ENCODE measurements at places on chromosomes 6 and 20.

GRCh38 chr6:35072051-35072697 is 69.0 kb downstream of the TCP11 start:
- DNase-seq = no peak

GRCh38 chr6:83098589-83098988 is 31.1 kb downstream of the DOP1A start:
- no peak for DNase-seq

DNA sequence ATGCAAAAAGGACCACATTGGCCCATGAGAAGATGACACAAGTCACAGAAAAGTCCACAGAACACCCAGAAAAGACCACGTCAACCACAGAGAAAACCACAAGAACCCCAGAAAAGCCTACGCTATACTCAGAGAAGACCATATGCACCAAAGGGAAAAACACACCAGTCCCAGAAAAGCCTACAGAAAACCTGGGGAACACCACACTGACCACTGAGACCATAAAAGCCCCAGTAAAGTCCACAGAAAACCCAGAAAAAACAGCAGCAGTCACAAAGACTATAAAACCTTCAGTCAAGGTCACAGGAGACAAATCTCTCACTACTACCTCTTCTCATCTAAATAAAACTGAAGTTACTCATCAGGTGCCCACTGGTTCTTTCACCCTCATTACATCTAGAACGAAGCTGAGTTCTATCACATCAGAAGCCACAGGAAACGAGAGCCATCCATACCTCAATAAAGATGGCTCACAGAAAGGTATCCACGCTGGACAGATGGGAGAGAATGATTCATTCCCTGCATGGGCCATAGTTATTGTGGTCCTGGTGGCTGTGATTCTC is 11.2 kb downstream of the MUCL3 start:
- no peak for DNase-seq

GRCh38 chr6:111971866-111972532 is 81.9 kb upstream of the CCN6 start:
- no peak for DNase-seq

All from bronchial epithelial cell (primary cell).